ENCODE measurements at places on chromosomes 11 and 22. TPM values are rescaled to one million over a fixed set of nuclear protein-coding genes. Genes with fewer than 3 reads are reported as not detected.
A peak's percentile ranks its signal among the peaks of the same experiment; 100 is the strongest.

GRCh38 chr11:73266646-73267020, 5.5 kb upstream of the P2RY6 start:
- peak; percentile 81 for DNase-seq

GRCh38 chr22:46129390-46130041, 20.8 kb upstream of the PPARA start:
- peak; percentile 93 for DNase-seq

- DNase-seq = no peak
Observed at GRCh38 chr11:76598426-76598839, 72.1 kb downstream of the LRRC32 start.

DNA sequence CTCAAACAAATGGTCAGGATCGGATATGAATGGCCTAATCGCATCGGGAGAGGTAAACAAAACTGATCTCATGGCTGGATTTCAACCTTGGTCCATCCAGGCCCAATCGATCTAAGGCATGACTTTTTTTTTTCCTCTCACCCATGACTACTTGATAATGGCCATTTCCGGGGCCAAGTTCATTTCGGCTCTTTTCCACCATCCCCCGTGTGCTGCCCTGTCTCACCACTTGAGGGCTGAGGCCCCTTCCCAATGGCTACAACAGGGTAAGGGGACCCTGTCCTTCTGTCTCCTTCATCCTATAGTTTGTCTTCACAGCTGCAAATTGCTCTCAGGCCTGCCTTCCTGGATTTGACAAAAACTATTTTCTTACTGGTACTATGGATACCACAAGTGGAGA, 26.7 kb downstream of the GRAP2 start:
- DNase-seq = no peak

DNA sequence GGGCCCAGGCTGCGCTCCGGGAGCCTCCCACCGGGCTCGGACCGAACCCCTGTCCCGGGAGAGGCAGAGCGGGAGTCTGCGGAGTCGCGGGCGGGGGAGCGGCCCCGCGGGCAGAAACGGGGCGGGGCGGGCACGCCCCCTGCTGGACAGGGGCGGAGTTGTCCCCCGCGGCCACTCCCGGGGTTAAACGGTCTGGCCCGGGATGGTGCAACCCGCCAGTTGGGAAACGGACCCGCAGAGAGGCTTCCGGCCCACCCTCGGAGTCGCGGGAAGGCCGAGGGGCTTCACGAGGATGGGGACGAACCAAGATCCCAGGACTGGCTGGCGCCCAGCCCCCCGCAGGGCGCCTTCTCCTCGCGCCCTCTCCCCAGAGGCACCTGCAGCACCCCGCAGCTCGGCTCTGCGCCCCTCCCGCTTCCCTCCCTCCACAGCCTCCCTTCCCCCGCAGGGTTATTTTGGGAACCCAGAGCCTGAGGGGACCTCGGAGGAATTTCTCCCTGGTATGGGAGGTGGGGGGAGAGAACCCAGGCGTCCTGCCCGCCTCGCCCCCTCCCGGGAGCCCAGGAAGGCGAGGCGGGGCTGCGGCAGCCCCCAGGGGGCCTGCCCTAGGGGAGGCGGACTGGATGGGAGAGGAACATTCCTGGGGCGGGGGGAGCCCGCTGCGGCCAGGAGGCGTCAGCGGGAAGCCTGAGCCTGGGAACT, 902 bp downstream of the RASGRP2 start:
- DNase-seq = peak; percentile 94

DNA sequence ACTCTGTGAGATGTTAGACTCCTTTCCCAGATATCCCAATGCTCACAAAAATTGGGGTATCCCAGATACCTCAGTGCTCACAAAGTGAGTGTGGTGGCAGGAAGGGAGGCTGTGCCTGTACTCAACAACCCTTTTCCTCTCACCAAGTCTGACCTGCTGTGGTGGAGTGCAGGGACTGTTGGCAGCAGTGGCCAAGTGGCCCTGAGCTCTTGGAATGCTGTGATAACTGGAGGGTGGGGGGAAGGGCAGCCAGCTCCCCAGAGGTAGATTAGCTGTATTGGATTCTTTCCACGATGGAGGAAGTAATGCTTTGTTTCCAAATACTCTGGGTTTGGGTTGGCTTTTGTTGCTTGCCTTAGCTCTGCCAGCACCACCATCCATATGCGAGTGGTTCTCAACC, 46.0 kb upstream of the OR9Q1 start:
- DNase-seq = no peak

DNA sequence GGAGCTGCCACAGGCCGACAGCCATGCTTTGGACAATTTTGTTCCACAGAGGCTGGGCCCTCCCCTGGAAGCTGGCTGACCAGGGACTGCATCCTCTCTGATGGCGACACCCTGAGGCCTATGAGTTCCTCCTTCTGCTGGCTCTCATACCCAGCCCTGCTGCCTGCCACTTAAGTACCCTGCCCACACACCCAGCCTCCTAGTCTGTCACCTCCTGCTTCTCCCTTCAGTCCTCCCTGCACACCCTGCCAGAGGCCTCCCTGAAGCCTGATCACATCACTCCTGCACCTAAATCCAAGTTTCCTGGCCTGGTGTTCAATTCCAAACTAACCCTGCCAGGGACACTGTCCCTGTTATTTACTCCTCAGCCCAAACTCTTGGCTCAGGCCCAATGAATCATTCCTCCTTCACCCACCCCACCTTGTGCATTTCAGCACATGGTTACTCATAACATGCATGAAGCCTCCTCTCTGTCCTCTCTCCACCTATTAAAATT, 136.7 kb upstream of the NECTIN1 start:
- DNase-seq = no peak

- no peak for DNase-seq
Observed at GRCh38 chr11:44978274-44978960, 27.7 kb upstream of the TP53I11 start.

Gene RCN1
- 130 TPM for total RNA-seq

GRCh38 chr22:46763051-46763705, 728 bp downstream of the TBC1D22A start:
- DNase-seq = no peak

Measured in posterior vena cava (tissue), 2 donors.